ENCODE measurements at places on chromosomes 3 and 15.

DNA sequence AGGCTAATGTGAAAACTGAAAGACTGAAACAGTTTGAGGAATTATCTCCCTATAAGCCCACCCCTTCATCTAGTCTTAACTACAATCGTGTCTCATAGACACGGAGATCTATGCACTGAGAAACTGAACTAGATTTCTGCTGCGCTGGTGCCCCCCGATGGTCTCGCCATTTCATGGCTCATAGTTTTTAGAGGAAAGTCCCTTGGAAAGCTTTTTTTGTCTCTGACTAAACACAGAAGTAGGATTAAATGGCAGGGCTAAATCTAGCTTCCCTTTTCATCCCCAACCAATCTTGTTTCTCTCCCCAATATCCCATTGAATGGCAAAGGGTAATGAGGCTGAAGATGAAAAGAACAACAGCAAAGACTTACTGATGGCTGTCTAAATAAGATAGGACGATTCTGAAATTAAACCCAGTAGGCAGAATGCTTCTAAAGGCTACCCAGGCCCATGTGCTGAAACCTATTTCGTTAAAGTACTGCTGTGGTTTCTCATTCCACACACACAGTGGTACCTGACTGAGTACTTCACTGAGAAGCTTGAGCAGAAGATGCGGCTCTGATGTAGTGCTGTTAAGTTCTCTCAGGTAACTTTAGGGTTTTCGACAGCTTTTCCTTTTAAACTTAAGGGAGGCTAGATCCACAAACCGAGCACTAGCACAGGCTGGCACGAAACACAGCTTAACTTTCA, 142.7 kb downstream of the GADL1 start:
- H3K27me3 ChIP-seq, result no peaks in the 10 kb centered on the region
- DNase-seq, result peak; percentile 37
- no peaks in the 10 kb centered on the region for H3K36me3 ChIP-seq
- no peak overlapping the region for H3K4me3 ChIP-seq
- no peaks in the 10 kb centered on the region for H3K4me1 ChIP-seq

GRCh38 chr3:43062564-43063040, 43.3 kb downstream of the POMGNT2 start:
- DNase-seq, result no peak
- H3K4me3 ChIP-seq, result no peak overlapping the region
- no peaks in the 10 kb centered on the region for H3K27me3 ChIP-seq
- no peaks in the 10 kb centered on the region for H3K36me3 ChIP-seq
- H3K4me1 ChIP-seq, result peaks cover 14% of the 10 kb centered on the region

DNA sequence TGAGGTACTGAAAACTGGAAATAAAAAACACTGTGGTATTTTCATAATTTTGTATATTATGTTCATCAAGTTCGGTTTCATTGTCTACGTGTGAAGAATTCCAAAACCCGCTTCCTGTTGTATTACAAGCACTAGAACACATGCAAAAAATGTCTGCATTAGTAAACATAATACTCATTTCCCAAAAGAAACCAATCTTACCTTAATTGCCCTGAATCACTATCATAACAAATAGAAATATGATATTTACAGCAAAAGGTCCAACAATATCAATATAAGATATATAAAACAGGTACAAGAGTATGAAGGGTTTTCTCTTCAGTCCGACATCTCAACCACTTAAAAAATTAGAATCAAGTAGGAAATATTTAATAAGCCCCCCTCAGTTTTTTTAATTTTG, 26.3 kb upstream of the GP5 start:
- H3K27ac ChIP-seq, result no peak overlapping the region
- H3K36me3 ChIP-seq, result peaks cover 5% of the 10 kb centered on the region
- no peaks in the 10 kb centered on the region for H3K4me1 ChIP-seq
- no peak for DNase-seq

DNA sequence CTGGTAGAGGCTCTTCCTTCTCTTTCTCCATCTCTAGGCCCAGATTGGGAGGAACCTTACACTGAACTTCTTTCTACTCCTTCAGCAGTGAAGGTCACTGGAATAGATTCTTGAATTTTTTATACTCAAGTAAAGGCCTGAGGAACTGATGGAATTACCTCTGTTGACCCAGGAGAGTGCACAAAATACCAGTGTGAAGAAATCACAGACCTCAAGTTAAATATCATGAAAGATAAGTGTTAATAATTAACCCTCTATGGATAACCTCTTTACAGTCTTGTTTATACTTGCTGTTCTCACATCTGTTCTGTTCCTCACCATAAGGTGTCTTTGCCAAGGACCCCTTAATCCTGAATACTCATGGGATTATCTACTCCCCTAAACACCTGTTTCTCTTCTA, 244.4 kb upstream of the STAC start:
- no peak overlapping the region for H3K27ac ChIP-seq
- H3K4me1 ChIP-seq, result no peaks in the 10 kb centered on the region
- H3K27me3 ChIP-seq, result no peaks in the 10 kb centered on the region
- no peak overlapping the region for H3K4me3 ChIP-seq
- no peak for DNase-seq

DNA sequence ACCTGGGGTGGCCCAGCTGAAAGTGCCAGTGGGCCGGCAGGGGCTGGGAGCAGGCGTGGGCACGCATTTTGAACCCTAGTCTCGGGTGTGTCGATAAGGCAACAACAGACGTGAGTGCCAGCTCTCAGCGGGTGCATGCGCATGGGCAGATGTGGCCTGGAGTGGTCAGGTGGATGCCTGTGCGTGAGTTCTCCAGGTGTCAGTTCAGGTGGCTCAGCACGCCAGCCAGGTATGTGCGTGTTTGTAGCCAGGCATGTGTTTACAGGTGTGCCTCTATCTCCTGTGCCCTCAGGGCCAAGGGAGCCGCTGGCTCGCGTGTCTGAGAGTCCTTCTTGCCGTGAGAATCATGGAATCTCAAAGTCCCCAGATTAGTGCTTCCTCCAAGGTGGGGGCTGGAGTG, 14.8 kb downstream of the CYP1A2 start:
- H3K4me1 ChIP-seq, result no peaks in the 10 kb centered on the region
- DNase-seq, result no peak
- H3K4me3 ChIP-seq, result no peak overlapping the region
- no peak overlapping the region for H3K27ac ChIP-seq

GRCh38 chr3:13483988-13484695, 4.0 kb downstream of the HDAC11 start:
- H3K27ac ChIP-seq, result no peak overlapping the region
- H3K36me3 ChIP-seq, result no peaks in the 10 kb centered on the region
- H3K4me1 ChIP-seq, result no peaks in the 10 kb centered on the region

DNA sequence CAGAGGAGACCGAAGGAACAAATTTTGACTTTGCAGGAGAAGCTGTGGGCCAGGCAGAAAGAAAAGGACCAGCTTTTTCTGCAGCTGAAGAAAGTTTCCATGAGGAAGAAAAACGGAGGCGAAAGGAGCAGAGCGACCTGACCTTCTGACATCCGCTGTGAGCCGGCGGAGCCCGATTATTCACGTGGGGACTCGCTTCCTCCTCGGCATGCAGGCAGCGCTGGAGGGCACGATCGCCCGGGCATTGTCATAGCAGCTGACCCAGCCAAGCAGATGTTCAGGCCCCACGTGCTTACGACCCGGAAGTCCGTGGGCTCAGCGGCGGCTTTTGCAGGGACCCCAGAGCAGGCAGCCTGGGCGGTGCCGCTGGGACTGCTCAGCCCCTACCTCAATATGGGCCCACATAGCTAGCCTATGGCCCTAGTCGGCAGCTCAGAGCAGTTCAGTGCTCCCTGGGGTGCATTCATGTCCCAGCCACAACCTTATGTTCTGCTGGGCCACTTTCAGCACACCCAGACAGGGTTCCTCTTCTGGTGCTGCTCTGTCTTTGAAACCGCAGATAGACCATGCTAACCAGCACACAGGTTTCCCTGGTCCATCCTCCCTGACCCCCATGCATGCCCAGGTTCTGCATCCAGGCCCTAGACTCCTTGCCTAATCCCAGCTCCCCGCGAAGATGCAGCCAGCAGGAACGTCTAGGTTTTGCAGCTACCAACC, 10.5 kb upstream of the EIF4A2 start:
- no peaks in the 10 kb centered on the region for H3K36me3 ChIP-seq
- no peaks in the 10 kb centered on the region for H3K27me3 ChIP-seq
- peak; percentile 53 for DNase-seq
- H3K4me3 ChIP-seq, result peak overlapping the region; percentile 65
- H3K4me1 ChIP-seq, result peaks cover 14% of the 10 kb centered on the region
- peak overlapping the region; percentile 70 for H3K27ac ChIP-seq

- no peak for DNase-seq
- peak overlapping the region; percentile 76 for H3K4me3 ChIP-seq
- no peaks in the 10 kb centered on the region for H3K27me3 ChIP-seq
- peak overlapping the region; percentile 97 for H3K27ac ChIP-seq
- H3K4me1 ChIP-seq, result peaks cover 7% of the 10 kb centered on the region
Observed at GRCh38 chr3:115148142-115148790, 1.2 kb upstream of the ZBTB20 start.

DNA sequence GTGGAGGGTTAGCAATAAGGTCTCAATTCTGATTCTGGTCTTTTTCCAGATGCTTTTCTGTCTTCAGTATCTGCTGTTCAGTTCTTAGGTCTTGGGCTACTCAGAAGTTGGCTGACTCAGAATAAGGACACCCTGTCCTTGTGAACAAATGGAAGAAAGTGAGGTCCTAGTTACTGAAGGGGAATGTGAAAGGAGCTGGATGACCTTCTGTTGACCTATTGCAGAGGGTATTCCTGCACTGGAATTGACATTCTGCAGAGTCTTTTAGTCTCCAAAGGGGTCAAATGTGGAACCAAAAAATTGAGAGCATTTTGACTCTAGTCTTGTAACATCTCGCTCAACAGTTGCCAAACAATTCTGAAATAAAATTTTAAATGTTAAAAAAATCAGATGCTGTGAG, 63.0 kb downstream of the CCR1 start:
- DNase-seq, result no peak
- H3K27me3 ChIP-seq, result no peaks in the 10 kb centered on the region
- H3K4me1 ChIP-seq, result peaks cover 2% of the 10 kb centered on the region

- H3K4me3 ChIP-seq, result no peak overlapping the region
- H3K27me3 ChIP-seq, result no peaks in the 10 kb centered on the region
- peaks cover 64% of the 10 kb centered on the region for H3K4me1 ChIP-seq
- H3K27ac ChIP-seq, result no peak overlapping the region
- H3K36me3 ChIP-seq, result peaks cover 13% of the 10 kb centered on the region
Observed at GRCh38 chr15:67074886-67075229, 9.5 kb downstream of the SMAD3 start.

DNA sequence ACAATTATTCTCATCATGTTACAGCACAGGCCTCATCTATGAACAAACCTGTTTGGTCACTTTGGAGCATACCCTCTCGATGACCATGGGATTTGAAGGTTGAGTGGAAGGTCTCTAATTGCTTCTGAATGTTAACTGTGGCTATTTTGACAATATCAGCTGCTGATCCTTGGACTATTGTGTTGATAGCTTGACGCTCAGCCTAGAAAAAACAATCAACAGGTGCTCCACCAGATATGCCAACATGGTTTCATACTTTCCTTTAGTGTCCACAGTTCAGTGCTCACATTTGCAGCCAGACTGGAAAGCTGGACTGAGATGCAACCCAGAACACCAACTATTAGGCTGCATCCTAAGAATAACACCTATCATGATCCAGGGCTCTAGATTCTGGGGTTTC, 109.7 kb downstream of the POLQ start:
- H3K4me3 ChIP-seq, result no peak overlapping the region
- no peaks in the 10 kb centered on the region for H3K27me3 ChIP-seq
- no peak overlapping the region for H3K27ac ChIP-seq
- no peaks in the 10 kb centered on the region for H3K36me3 ChIP-seq
- H3K4me1 ChIP-seq, result no peaks in the 10 kb centered on the region

GRCh38 chr3:63808633-63809032, 10.5 kb upstream of the C3orf49 start:
- H3K4me1 ChIP-seq, result no peaks in the 10 kb centered on the region
- no peaks in the 10 kb centered on the region for H3K27me3 ChIP-seq
- no peak overlapping the region for H3K27ac ChIP-seq
- no peak overlapping the region for H3K4me3 ChIP-seq
- no peak for DNase-seq
- H3K36me3 ChIP-seq, result no peaks in the 10 kb centered on the region

GRCh38 chr3:151319628-151320027, 3.0 kb upstream of the GPR87 start:
- H3K36me3 ChIP-seq, result no peaks in the 10 kb centered on the region
- no peaks in the 10 kb centered on the region for H3K4me1 ChIP-seq
- no peaks in the 10 kb centered on the region for H3K27me3 ChIP-seq
- no peak overlapping the region for H3K27ac ChIP-seq
- H3K4me3 ChIP-seq, result no peak overlapping the region

GRCh38 chr15:42511007-42511391, 15.6 kb downstream of the SNAP23 start:
- H3K27me3 ChIP-seq, result no peaks in the 10 kb centered on the region
- DNase-seq, result no peak
- H3K27ac ChIP-seq, result no peak overlapping the region
- no peak overlapping the region for H3K4me3 ChIP-seq
- peaks cover 33% of the 10 kb centered on the region for H3K36me3 ChIP-seq

Measured in T-cell (primary cell).